ENCODE measurements at places on chromosomes 2 and 18. TPM values are rescaled to one million over a fixed set of nuclear protein-coding genes. Genes with fewer than 3 reads are reported as not detected.

DLGAP1 gene
- 0.28 TPM for total RNA-seq

TXNDC9 gene
- 19.4 TPM for total RNA-seq

PUS10 gene
- total RNA-seq, result 3.5 TPM

NEDD4L gene
- 87.5 TPM for total RNA-seq

IL36B gene
- total RNA-seq, result not detected
